ENCODE measurements at places on chromosomes 1 and 21.
A peak's percentile ranks its signal among the peaks of the same experiment; 100 is the strongest.

DNA sequence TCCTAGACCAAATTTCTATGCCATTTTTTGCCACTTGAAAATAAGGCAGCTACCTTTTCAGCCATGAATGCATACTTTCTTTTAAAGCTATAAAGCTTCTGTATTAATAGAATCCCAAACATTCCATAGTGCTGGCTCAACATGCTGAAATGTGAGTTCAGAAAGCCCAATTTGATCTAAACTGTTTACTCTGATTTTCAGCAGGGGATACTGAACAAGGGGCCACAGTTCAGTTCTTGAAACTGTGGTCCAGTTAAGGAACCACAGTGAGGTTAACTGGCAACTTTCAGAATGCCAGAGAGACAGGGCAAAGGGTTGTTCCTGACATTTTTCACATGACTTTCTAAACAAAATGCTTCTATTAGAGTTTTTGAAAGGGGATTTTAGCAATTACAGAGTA, 85.7 kb upstream of the COL11A1 start:
- DNase-seq: no peak

DNA sequence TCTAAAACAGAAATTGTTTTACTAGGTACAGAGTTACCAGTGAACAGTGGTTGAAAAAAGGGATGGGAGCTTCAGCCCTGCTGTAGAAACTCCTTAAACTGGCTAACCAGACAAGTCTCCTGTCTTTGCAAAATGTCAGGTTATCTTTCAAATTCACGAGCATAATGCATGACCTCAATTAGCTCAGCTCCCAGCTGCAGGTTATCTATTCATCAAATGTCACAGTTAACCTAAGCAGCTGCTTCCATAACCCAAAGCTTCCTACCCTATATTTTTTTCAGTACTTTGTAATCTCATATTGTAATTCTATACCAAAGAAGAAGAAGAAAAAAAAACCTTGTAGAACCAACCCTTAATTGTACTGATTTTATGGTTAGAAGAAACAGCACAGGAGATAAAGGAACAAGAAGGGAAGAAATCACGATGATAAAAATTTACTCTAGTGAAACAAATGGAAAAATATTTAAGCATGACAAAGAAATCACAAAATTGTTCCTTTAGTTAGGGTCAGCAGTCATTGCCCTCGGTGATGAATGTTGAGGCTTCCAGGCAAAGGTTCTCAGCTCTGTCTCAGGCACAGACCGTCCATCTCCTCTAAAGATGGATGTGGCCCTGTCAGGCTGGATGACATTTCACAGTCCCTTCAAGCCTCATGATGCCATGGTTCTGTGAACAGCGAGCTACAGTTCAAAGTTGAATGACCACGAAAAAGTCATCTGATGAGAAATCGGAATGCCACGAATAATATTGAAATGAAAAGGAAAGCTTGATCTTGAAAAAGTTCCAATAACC, 95.9 kb downstream of the PLD5 start:
- no peak for DNase-seq

DNA sequence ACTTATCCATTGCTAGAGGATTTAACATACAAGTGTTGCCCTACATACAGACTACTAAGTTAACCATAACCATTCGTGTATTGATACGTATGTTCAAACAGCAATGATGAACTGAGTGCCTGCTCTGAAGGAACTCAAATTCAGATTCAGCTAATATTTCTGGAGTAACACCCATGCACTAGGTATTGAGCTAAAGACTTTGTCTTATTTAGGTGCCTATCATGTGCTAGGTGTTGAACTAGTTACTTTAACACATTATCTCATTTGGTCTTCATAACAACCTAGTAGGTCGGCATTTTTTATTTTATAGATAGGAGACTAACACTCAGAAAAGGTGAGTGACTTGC, 160.0 kb downstream of the LTN1 start:
- no peak for DNase-seq

GRCh38 chr1:33195556-33195955, 13.7 kb upstream of the TRIM62 start:
- no peak for DNase-seq

DNA sequence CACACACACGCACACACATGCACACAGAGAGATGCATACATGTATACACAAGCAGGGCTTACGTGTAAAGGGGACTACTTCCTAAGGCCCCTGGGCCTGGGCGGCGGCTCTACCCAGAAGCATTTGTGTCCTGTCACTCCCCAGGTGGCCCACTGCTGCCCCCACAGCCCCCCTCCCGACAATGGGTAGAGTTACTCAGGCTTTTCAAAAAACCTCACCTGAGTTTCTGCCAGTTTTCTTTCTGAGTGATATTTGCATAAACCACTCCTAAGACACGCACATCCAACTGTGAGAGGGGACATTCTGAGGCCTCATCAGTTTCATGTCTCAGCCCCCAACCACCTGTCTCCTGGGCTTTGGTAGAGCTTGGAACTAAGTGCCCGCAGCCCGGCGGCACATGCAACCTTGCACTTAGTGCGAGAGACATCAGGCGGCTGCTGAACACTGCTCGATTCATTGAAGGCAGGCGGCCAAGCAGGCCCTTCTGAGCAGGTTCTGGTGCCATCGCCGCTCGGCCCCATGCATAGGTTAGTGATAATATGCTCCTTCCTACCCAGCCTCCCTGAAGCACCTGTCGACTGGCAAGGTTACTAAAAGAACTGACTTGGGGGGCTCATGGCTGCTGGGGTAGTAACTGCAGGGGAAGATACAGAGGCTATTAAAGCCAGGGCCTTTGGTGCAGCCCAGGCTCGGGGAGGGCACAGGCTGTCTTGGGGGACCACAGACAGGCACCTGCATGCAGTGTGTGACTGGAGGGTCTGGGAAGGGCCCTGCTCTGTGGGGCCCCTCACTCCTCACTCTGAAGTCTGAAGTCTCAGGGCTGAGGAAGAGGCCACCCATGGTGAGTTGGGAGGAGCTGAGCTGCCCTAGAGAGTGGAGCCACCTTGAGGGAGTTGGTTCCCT, 364.2 kb upstream of the VAMP3 start:
- DNase-seq: peak; percentile 8

DNA sequence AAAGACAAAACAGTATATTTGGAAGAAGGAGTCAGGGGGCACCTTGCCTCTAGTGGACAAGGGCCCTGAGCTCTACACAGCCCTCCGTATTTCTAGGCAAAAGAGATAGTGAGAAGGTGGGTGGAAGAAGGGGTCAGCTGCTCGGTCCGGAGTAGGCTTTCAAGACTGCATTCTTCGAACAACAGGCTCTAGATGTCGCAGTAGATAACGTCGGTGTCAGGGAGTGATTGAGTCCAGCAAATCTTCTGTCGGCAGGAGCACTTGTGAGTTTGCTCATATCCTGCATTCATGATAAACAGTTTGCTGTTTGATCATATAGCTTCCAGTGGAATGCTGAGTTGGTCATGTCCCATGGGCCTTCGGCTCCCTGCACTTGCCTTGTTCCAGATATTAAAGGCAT, 36.8 kb downstream of the DIPK1A start:
- DNase-seq: no peak

- DNase-seq: no peak
Observed at GRCh38 chr21:31887391-31887841, 14.6 kb downstream of the HUNK start.

- DNase-seq: peak; percentile 10
Observed at GRCh38 chr1:1175221-1176062, 1.8 kb downstream of the TTLL10 start.

GRCh38 chr21:28725396-28725795, 267.3 kb downstream of the LTN1 start:
- DNase-seq: no peak

- DNase-seq: no peak
Observed at GRCh38 chr1:174399211-174399610, 48.6 kb upstream of the GPR52 start.

DNA sequence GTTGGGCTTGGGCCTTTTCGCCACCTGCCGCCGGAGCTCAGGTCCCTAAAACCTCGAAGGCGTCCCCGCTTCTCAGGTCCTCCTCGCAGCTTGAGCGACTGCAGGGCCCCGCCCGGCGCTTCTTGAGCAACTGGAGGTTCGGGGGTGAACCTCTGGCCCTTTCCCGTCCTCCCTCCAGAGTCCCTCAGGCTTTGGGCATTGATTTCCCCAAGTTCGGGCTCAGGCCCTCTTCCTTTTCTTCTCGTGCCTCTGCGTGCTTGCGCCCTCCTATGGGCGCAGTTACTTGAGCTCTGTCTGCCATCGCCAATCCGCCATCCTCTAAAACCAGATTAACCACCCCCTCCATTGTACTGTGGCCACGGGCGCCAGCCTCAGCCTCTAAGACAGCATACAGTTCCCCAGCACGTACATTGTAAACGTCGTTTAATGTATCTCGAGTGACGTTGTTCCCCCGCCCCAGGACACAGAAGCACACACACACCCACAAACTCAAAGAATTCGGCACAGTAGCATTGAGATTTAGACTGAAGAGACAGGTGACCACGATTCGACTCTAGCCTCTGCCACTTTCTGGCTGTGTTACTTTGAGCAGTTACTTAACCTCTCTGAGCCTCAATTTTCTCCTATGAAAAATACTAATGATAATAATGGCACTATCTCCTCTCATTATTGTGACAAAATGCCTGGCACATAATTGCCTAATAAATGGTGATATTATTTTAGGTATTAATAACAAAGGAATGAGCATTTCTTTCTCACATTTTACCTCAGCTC, 22.6 kb downstream of the BTG2 start:
- DNase-seq: peak; percentile 75

DNA sequence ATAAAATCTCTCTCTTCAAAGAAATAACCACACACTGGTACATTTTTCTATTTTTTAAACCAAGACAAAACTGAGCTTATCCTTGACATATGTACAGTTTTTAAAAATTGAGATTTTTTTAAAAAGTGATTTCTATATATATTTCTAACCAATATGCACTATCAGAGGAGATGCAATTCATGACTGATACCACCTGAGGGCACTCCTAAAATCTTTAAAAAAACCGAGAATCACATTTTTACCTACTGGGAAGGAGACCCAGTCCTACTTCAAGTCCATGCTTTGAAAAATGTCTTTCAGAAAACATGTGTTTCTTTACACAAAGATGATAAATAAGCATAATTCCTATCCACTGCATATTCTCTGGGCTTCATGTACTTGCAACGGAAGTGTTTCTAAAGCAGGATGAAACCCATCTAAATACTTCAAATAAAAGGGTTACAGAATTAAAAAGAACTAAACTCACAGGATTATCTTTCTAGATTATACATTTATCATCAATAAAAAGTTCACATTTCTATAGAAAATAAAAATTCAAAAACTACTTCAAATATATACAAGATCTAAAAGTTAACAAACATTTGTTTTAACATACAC, 98.6 kb downstream of the ENAH start:
- no peak for DNase-seq

GRCh38 chr1:151713874-151714273, 2.7 kb downstream of the CELF3 start:
- no peak for DNase-seq

DNA sequence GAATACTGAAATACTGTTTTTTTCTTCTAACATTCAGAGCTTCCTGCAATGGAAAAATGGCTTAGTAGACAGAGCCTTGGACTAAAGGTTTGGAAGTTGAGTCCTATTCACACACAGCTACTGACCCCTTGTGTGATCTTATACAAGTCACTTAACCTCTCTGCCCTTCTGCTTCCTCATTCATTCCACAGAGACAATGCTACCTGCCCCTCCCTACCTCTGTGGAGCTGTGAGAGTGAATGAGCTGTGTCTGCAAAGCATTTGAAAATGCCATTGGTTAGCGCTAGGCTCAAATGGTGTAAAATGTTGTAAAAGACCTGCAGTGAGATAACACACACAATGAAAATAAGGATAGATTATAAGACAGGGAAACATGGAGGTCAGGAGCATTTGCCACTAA, 214.4 kb downstream of the BARHL2 start:
- DNase-seq: no peak

DNA sequence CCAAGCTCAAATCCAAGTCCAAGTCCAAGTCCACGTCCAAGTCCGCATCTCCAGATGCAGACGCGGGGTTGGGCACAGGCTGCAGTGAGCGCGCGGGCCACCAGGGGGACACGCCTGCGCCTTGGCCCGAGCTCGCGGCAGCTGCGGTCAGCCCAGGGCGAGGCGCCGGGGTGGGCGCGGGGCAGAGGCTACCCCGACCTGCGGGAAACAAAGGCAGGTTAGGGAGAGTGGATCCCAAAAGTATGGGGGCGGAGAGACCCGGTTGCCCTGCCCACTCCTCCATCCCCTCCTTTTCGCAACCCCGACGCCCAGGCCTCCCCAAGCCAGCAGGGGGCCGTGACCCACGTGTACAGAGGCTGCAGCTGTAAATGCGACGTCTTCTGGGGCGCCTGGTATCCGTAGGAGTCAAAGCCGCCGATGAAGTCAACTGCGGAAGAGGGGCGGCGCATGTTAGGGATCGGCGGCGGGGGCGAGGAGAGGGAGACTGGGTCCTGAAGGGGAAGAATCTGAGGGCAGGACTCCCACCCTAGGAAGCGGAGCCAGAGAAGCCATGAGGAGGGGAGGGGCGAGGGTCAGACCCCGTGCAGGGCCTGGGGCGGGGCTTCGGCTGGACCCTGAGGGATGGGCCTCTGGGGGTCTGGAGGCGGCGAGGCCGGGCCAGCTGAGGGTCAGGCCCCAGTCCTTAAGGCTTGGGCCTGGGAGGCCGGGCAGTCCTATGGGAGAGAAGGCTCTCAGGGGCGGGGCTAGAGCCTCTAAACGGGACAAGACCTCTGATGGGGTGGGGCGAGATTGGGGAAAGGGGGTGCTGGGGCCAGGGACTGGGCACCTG, 58.0 kb downstream of the NKAIN1 start:
- peak; percentile 72 for DNase-seq

DNA sequence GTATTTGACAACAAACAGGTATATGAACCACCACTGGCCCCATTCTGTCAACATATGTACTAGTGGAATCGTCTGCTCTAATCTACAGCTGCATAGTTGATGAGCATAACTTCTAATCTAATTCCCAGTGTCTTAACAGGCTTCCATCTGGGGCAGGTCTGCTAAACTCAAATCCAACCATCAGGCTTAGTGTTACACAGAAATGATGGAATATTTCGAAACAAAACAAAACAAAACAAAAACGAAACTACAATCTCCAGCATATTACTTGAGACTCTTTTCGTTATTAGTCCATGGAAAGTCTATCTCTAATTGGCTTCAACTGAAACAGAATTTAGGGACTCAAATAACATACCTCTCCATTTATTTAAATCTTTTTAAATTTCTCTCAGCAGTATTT, 37.6 kb downstream of the DIPK1A start:
- no peak for DNase-seq

DNA sequence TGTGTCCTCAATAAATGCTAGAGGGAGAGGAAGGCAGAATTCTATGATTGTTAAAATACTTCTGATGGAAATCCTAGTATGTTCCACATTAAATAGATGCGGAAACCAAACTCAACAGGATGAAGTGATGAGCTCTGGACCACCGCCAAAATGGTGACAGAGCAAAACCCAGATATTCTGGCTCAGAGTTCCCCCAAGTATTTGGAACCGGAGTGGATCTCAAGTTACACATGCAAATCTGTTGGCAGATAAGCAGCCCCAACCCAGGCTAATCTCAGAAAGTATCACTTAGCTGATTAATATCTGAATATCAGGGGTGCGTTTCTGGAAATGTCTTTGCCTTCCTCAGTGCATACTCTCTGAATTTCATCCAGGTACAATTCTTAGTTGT, 17.4 kb upstream of the GRHL3 start:
- no peak for DNase-seq

Data from femur (tissue), 1 donor.